ENCODE measurements at places on chromosomes 2 and 18.
A peak's percentile ranks its signal among the peaks of the same experiment; 100 is the strongest.

- DNase-seq = no peak
Measured at GRCh38 chr18:23356915-23357601, 96.0 kb upstream of the RIOK3 start.

DNA sequence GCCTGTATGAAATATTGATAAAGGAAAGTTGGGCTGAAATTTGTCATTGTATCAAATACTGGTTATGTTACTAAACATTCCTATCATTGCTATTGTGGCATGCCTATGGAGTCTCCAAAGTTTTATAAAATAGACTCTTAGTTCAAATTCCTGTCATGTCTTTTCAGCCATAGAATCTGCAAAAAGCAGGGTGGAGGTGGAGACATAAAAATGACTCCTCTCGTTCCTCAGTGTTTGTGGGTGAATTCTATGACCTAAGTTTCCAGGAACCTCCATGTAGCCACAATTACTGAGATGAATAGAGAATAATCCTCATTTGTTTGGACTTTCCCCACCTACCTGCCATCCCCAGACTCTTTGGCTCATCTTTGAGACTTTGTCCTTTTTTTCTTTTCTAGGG lies 326.3 kb upstream of the ETAA1 start:
- no peak for DNase-seq

DNA sequence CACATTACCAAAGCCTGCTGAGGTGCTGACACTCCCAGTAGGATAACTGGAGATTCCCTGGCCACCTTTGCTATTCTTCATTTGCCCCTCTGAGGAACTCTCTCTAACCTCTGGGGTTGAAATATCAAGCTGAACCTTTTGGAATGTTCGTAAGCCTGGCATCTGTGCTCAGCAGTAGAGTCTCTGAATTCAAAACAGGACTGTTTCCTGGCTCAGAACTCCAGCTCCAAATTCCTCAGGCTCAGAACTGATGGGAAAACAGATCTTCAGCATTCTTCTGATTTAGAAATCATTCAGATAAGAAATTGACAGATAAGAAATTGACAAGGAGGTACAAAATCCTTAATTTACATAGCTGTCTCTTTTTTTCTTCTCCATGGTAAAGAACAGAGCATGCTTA lies 22.2 kb upstream of the POU3F3 start:
- DNase-seq = no peak

- DNase-seq = no peak
Measured at GRCh38 chr18:7877609-7878008, 310.5 kb downstream of the PTPRM start.

GRCh38 chr2:140353541-140353940 lies 1573.4 kb upstream of the NXPH2 start:
- no peak for DNase-seq

GRCh38 chr2:68632021-68632420 lies 11.4 kb upstream of the PROKR1 start:
- DNase-seq = no peak

DNA sequence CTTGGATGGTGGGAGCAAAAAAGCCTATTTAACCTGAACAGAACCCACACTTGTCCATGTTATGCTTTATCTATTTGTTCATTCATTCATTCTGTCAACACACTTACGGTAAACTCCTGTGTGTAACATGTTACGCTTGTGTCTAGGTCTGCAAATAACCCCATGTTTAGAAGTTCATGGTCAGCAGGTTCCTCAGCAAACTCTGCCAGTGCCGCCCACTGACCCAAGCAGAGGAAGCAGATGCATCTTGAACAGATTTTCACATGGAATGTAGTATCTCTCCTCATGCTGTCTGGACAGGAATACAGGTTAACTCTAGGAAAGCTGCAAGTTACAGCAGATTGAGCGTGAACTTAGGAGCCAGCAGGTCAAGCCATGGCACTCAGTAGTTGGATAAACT lies 213.7 kb upstream of the COPS8 start:
- DNase-seq = no peak

- DNase-seq = no peak
Measured at GRCh38 chr2:123245156-123245555, 779.9 kb upstream of the CNTNAP5 start.

DNA sequence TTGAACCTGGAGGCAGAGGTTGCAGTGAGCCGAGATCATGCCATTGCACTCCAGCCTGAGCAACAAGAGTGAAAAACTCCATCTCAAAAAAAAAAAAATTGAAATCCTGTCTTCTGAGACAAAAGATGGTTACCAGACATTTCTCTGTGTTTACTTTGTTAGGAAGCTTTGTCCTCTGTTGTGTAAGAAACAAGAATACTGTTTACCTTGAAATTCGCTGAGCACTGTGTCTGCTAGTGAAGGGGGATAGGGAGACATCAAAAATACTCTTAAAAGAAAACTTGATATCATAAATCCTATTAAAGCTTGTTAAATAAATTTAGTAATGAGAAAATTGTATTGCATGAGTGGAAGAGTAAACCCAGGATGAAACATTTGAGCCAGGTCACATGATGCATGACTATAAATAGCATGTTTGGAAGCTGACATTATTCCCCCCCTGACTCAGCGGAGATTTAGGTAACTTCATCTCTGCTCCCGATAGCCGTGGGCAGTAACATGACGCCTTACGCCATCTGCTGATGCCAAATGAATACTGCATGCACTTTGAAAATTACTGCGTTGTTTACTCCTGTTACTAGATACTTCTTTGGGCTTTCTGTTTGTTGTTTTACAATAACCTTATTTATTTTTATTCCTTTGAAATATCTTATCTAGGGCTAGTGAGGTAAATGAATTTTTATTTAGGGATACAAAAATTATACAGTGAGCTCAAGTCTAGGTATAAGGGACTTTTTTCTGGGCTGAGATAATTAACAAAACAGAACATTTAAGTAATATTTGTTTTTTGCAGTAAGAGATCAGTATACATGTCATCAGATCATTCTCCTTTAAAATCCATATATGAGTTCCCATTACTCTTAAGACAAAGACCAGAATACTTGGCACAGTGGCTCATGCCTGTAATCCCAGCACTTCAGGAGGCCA lies 134.9 kb downstream of the MAP3K20 start:
- peak; percentile 6 for DNase-seq

- DNase-seq = no peak
Measured at GRCh38 chr2:135728064-135728743, 13.5 kb upstream of the UBXN4 start.

DNA sequence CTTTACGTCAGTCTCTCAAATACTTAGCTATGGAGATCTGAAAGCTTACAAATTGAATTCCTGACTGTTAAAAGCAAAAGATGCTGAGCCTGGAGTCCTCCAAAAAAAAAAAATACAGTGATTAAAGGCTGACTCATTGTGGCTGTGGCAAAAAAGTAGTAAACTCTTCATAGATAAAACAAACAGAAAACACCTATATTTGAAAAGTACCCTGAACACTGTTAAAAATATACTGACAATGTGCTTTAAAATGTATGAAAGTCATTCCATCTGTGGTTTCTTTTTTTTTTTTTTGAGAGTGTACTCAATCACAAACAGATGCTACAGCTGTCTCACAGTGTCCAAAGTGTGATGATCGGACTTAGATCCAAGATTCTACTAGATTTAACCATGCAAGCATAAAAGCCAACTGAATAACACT lies 267.6 kb upstream of the CYP26B1 start:
- no peak for DNase-seq

GRCh38 chr18:36350839-36351469 lies 53.4 kb downstream of the FHOD3 start:
- DNase-seq = no peak

GRCh38 chr18:23847321-23847986 lies 158.2 kb downstream of the LAMA3 start:
- no peak for DNase-seq

- no peak for DNase-seq
Measured at GRCh38 chr2:65429786-65430602, 2.4 kb downstream of the SPRED2 start.

GRCh38 chr2:97868986-97869721 lies 126.6 kb downstream of the TMEM131 start:
- DNase-seq = no peak

DNA sequence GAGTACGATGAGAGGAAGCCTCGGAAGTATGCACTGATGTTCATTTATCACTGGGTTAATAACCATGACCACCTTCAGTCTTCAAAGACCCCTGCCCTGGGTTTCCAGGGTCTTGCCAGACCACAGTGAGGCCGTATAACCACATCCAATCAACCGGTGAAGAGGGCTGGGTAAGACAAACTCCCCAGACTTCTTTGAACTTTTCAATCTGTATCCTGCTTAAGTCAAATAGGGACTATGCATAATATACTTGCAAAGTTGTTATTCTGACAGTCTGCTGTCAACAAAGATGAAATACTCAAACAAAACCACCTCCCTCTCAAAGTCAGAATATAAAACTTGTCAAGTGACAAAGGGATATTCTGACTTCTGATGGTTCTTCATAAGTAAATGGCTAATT lies 54.0 kb downstream of the KLF7 start:
- no peak for DNase-seq

DNA sequence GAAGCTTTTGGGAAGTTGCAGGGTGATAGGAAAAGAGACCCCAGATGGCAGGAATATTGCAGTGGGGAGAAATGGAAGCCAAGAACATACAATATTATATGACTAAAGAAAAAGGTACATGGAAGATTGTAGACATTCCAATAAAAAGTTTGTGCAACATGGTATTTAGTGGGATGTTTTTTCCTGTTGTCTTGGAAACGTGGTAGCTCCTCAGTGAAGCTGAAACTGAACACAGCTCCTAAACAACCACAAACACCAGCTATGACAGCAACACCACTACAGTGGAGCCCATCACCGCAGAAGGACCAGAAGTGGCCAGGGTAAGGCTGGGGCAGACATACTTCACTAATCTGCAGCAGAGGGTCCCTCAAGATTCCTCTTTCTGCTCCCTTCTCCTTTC lies 246.8 kb downstream of the CDH20 start:
- no peak for DNase-seq

GRCh38 chr18:41744421-41745030 lies 210.5 kb upstream of the PIK3C3 start:
- no peak for DNase-seq

All from T-helper 2 cell (primary cell).